Activated naive CD4-positive, alpha-beta T cell (primary cell): ENCODE measurements at places on chromosomes 6 and 20.

DNA sequence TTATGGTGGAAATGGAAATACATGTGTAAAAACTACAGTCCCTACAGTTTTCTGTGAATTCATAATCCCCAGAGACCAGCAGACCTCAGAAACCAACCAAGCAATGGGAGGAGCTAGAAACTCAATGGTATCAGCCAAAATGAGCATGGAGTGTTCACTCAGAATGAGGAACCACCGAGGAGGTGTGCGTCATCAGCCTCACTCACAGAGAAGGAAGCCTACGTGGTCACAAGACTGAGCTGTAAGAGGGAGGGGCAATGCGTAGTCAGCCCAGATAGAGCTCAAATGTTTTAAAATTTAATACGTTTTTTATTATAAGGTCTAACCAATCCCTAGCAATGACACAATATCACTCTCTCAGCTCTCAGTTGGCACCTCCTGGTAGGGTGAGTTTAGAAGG lies 17.4 kb downstream of the MYLK4 start:
- no peak for DNase-seq

DNA sequence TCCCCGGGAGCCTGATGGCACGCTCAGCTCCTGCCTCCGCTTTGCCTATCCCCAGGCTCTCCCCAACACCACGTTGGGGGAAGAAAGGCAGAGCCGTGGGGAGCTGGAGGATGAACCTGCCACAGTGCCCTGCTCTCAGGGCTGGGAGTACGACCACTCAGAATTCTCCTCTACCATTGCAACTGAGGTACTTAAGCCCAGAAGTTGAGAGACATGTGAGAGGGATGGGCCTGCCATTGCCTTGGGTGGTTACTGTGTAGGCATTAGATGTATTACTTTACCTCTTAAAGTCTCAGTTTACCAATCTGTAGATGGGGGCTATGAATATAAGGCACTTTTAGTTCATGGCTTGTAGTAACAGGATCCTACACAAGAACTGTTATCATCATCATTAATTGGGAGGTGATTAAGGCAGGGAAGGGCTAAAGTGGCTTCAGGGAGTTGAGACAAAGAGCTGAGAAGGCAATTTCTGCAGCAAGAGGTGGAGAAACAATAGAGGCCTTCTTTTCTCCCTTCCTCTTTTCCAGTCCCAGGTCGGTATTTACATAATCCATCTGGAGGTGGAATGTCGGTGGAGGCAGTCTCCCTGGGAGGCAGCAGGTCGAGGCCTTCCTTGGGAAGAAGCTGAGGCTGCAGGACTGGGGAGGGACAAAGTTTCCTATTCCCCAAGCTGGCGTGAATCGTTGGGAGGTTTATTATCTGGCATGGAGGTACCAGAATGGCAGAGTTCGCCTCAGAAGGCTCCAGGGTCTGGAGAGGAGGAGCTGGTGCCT lies 691 bp downstream of the SLC22A7 start:
- DNase-seq: no peak

- DNase-seq: no peak
Observed at GRCh38 chr6:42313038-42313437, 95.4 kb upstream of the MRPS10 start.

- DNase-seq: no peak
Observed at GRCh38 chr6:113317891-113318574, 539.1 kb upstream of the MARCKS start.

- no peak for DNase-seq
Observed at GRCh38 chr6:146859795-146860495, 261.2 kb downstream of the ADGB start.
